ENCODE measurements at places on chromosomes 2 and 18.

DNA sequence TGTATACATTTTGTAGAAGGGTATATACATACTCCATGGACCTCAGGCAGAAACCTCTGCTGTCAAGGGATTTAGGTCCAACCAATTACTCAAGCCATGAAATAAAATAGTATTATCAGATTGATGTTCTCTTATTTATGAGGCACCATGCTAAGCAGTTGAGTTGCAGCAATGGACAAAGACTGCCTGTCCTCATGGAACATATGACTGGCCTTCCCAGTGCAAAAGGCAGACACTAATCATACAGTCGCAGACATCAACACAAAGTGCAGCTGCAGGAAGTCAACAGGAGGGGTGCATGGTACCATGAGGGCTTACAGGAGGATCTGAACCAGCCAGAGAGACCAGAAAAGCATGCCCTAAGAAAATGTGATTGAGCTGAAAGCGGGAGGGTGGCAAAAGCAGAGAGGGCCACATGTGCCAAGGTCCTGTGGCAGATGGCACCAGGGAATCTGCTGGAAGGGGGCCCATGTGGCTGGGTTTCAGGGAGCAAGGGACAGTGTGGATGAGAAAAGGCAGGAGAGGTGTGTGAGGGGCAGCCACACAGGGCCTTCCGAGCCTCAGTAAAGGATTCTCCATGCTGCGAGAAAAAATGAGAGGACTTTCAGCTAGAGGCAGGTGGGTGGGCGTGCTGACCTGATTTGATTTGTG, 61.4 kb upstream of the RNF152 start:
- no peak for DNase-seq

DNA sequence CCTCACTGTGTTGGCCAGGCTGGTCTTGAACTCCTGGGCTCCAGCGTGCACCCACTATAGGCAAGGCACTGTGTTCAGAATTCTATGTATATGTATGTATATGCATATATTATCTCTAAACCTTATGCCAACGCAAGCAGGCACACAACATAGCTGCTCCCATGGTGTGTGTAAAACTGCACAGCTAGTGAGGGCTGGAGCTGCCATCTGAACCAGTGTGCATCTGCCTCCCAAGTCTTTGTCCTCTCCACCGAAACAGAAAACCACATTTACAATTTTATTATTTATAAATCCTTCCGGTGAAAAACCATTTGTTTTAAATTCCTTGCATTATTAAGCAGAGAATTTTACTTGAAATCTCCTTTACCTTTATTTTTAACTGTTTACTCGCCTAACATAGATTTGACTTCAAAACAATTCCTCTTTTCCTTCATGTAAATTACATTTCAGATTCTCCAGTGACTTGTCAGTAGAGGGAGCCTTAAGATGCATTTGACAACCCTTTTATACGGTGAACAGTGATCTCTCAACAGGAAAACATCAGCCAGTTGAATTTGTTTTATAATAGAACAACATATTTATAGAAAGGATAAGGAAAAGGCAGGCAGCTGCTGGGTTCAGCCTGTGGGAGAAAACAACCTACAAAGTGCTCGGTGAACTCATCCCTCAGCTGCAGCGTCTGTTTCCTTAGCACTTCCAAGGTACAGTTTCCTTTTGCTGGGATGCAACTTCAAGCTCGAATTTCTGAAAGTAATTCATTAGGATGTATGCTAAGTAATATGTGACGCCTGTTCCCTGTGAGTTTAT, 101.2 kb downstream of the MYT1L start:
- no peak for DNase-seq

DNA sequence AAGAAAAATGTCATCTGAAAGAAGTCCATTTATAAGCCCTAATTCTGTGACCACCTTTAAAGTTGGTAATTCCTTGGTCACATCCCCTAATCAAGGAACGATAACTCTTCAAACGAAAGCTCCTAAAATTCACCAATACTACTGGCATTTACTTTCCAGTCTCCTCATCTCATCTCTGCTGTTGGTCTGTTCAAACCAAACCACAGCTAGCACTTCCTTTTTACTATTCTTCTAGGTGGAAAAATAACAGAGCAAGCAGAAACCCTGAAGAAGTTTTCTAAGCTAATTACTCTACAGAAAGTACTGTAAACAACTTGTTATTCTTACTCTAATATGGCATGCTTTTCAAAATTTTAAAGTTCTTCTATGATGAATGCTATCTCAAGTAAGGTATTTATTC, 21.6 kb downstream of the TIA1 start:
- DNase-seq, result no peak

DNA sequence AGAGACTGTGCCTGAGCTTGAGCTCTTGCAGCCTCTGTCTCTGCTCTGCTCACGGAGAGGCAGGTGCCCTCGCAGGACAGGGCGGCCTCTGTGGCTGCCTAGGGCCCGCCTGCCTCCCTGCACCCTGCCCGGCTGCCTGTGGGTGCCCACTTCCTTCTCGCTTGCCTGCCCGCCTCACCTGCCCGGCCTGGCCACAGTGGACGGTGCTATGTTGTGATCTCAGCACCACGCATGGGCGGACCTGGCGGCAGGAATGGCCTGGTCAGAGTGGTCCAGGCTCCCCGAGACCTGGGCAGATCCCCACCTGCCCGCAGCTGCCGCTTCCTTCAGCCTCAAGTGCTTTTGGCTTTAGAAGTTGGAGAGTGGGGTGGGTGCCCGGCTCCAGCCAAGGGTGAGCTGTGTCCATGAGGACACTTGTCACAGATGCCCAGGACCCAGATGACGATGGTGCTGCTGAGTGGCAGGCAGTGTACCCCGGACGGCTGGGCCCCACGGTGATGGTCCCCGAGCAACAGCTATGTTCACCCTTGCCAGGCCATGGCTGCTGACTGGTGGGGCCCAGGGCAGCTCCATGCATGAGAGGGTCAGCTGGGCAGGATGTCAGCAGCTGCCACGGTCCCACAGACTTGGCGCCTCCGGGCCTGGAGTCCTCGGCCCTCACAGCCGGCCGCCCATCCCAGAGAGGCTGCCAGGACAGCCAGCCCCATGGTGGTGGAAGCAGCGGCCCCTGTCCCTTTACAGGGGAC, 25.3 kb downstream of the RTP5 start:
- peak; percentile 62 for DNase-seq

DNA sequence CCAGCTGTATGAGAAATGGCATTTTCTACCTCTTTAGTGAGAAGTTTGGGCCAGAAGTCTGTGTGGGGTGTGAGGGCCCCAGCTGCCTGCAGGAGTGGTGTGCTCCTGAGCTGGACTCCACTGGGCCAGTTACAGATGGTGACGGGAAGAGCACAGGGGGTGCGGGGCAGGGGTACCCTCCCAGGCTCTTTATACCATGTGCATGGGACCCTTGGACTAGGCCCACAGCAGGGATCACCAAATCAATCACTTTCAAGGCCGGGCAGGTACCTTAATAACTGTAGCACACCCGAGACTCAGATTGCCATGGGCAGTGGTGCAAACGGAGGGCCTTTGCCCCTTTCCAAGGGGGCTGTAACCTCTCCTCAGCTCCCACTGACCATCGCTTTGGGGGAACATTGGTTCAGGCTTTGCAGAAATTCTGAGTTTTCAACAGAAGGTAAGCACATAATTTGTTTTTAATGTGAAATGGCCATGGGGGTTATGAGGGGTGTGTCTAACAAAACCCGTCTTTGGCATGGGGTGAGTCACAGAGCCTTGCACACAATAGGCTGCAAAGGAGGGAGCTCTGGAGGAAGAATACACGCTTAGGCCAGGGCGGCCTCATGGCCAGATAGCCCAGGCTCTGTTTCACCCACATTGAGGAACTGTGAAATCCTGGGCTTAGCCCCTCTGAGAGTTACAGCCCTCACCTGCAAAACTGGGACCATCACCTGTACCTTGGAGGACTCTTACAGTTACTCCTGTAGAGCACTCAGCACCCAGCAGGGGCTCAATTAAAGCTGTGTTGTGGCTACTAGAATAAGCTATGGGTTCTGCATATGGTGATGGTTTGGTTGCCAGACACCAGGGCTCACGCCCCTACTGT, 141.0 kb upstream of the BCL2L11 start:
- no peak for DNase-seq

DNA sequence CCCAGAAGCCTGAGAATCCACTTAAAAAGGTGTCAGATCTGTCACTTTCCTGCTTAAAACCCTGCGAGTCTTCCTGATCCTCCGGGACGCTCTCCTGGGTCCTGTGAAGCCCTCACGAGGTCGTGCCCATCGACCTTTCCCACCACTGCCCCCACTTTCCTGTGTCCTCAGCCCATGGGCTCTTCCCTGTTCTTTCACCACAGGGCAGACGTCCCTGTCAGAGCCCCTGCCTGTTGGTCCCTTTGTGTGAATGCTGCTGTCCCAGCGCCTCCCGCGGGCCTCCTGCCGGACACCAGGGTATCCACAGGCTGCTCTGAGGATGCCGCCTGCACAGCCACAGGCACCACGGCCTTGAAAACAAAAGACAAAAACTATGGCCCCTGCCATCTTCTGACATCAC, 125.6 kb downstream of the TMEM18 start:
- DNase-seq, result no peak

DNA sequence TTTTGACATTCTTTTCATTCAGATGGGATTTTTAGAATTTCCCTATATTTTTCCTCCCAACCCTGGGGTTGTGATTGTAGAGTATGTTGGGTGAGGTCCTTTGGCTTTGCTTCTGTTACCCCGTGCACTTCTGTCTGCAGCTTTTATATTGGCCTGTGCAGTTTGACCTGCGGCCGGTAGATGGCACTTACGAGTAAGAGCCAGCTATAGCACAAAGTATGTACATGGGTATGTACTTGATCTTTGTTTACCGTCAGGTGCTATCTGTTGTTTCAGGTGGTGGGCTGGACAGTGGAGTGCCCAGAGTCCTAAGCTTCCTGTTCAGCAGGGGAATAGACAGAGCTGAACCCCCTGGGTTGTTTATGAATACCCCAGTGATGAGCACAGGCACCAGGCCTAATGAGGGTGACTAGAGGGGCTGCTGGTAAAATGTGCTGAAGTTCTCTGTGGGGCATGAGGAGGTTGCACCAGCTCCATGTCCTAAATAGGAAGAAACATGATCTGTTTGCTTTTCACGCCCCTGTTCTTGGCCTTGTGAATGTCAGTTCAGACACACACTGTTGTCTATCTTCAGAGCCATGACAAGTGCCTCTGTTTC, 58.9 kb upstream of the THUMPD2 start:
- DNase-seq, result no peak

GRCh38 chr2:15073664-15074063, 441.1 kb downstream of the LRATD1 start:
- no peak for DNase-seq

GRCh38 chr2:129909651-129910418, 69.6 kb upstream of the RAB6C start:
- no peak for DNase-seq

DNA sequence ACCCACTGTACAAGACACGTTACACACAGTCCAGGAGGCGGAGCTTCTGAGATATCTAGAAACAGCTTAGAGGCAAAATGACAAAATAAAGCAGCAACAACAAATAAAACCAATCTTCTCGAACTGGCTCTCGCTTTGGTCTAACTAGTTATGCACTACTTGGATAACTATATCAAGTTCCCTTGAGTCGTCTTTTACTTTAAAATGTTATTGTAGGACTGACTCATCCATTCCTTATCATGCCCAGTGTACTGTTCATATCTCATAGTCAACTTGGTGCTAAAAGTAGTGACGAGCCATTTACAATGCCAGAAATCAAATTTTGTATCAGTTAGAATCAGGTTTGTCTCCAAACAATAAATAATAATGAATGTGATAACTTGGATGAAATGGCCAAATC, 102.5 kb upstream of the SLC35G4 start:
- no peak for DNase-seq

GRCh38 chr2:2890246-2890645, 487.4 kb downstream of the EIPR1 start:
- DNase-seq, result no peak

DNA sequence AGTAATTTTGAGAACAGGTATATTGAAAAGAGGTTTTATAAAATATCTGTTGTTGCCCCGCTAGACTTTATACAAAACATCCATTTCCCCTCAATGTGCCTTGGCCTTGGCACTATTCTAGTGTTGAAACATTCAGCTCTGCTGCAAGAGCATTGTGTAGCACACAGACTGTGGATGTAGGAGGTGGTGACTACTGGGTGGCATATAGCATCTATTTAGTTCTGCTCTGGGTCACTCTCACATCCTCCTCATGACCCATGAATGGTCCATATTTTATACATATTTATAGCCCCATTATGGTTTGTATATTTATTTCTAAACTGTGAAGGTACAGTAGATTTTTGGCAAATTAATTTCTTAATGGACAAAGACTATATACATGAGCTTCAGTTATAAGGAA, 1022.0 kb upstream of the CELF4 start:
- no peak for DNase-seq

- no peak for DNase-seq
Observed at GRCh38 chr2:166375195-166375735, 479 bp downstream of the SCN9A start.

DNA sequence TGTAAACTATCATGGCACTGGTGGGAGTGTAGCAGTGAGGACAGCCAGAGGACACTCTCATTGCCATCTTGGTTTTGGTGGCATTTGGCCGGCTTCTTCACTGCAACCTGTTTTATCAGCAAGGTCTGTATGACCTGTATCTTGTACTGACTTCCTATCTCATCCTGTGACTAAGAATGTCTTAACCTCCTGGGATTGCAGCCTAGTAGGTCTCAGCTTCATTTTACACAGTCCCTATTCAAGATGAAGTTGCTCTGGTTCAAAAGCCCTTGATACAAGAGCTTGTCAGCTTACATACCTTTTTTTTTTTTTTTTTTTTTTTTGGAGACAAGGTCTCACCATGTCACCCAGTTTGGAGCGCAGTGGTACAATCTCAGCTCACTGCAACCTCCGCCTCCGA, 110.9 kb downstream of the METTL8 start:
- no peak for DNase-seq

DNA sequence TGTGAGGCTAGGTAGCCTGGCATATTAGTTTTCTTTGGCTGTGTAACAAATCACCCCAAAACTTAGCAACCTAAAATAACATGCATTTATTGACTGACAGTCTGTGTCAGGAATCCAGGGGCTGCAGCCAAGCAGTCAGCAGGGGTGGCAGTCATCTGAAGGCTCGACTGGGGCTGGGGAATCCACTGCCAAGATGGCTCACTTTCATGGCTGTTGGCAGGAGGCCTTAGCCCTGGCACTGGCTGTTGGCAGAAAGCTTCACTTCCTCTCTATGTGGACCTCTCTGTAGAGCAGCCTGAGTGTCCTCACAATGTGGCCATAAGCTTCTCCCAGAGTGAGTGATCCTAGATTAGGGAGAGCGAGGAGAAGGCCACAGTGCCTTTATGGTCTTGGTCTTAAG, 78.0 kb downstream of the LTBP1 start:
- no peak for DNase-seq

DNA sequence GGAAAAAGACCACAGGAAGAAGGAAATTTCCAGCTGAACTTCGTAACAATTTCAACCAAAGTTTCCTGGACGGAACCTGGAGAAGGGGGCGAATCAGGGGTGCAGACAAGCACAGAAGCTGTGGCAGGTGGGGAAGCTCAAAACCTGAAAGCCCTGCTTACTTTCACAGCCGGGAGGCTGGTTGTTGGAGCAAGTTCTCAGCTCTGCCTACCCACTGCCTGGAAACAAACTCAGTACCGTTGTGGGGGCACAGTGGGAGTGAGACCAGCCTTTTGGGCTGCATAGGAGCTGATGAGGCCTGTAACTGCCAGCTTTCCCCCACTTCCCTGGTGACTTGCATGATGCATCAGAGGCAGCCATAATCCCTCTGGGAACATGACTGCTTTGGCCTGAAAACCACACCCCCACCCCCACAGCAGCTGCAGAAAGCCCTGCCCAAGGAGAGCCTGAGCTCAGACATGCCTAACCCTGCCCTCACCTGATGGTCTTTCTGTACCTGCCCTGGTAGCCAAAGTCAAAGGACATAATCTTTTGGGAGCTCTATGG, 207.0 kb upstream of the VWC2L start:
- DNase-seq, result peak; percentile 42
